Ascending aorta (tissue), 2 donors: ENCODE measurements at places on chromosomes 1 and 21.

DNA sequence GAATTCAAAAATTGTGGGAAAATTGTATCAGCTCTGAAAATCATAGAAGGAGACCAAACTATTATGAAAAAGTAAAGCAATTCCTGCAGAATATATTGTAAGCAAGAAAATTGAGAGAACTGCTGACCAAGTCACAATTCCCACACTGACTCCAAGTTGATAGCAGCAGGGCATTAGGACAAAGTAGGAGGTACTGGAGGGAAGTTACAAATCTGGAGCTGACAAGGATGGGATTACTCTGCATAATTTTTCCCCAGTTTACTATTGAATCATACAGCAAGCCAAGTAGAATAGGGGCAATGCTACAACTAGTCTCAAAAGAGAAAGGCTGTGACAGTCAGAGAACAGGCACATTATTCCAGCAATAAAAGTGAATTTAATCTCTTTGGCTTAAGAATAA, 161.3 kb upstream of the USP25 start:
- no peak for DNase-seq

DNA sequence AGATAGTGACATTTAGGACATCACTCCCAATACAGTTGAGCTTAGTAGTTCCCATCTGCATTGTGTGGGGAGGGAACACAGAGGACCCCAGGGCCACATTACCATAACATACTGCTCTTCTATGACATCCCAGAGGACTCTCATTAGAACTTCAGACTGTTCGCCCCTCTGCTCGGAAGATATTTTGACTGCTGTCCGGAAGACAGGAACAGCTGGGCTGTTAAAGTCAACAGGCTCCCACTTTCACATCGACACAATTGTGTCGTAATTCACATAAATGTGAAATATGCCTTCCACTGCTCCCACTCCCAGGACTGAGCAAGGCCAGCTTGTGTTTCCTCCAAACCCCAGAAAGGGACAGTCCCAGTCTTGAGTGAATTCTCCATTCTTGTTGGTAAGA, 158.4 kb downstream of the SEC16B start:
- no peak for DNase-seq

DNA sequence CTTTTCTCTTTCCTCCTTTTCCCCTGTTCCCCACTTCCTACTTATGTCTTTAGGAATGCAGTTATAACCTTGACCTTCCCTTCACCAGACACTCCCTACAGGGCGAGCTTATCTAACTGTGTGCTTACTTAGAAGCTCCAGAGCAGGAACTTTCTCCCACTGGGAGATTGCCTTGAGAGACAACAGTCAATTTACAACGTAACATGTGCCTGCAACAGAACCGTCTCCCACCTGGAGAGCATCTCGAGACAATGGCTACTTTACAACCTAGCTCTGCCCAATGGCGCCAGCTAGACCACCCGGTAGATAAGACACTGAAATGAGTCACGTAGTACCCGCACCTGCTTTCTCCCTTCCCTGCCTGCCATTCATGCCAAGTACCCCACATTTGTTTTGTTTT, 16.7 kb downstream of the HMGN1 start:
- no peak for DNase-seq

GRCh38 chr1:55060133-55060999, 21.0 kb downstream of the PCSK9 start:
- no peak for DNase-seq
